ENCODE measurements at places on chromosomes 16 and 17. TPM values are rescaled to one million over a fixed set of nuclear protein-coding genes. Genes with fewer than 3 reads are reported as not detected.

- peaks cover 7% of the 10 kb centered on the region for H3K4me1 ChIP-seq
- peak; percentile 84 for DNase-seq
- peak overlapping the region; percentile 38 for H3K4me3 ChIP-seq
- no peaks in the 10 kb centered on the region for H3K36me3 ChIP-seq
- peak overlapping the region; percentile 17 for H3K27ac ChIP-seq
Measured at GRCh38 chr17:43530288-43531081, 15.7 kb downstream of the ETV4 start.

GRCh38 chr16:74221828-74222227 is 74.8 kb upstream of the PSMD7 start:
- no peak overlapping the region for H3K4me3 ChIP-seq
- no peaks in the 10 kb centered on the region for H3K4me1 ChIP-seq
- no peaks in the 10 kb centered on the region for H3K36me3 ChIP-seq
- DNase-seq: no peak
- H3K27ac ChIP-seq: no peak overlapping the region
- H3K27me3 ChIP-seq: peaks cover 5% of the 10 kb centered on the region

GRCh38 chr17:77769762-77770161 is 188.7 kb upstream of the TNRC6C start:
- no peak overlapping the region for H3K27ac ChIP-seq
- H3K27me3 ChIP-seq: peaks cover 13% of the 10 kb centered on the region
- DNase-seq: no peak
- H3K36me3 ChIP-seq: no peaks in the 10 kb centered on the region
- H3K4me1 ChIP-seq: peaks cover 10% of the 10 kb centered on the region
- H3K4me3 ChIP-seq: no peak overlapping the region

DNA sequence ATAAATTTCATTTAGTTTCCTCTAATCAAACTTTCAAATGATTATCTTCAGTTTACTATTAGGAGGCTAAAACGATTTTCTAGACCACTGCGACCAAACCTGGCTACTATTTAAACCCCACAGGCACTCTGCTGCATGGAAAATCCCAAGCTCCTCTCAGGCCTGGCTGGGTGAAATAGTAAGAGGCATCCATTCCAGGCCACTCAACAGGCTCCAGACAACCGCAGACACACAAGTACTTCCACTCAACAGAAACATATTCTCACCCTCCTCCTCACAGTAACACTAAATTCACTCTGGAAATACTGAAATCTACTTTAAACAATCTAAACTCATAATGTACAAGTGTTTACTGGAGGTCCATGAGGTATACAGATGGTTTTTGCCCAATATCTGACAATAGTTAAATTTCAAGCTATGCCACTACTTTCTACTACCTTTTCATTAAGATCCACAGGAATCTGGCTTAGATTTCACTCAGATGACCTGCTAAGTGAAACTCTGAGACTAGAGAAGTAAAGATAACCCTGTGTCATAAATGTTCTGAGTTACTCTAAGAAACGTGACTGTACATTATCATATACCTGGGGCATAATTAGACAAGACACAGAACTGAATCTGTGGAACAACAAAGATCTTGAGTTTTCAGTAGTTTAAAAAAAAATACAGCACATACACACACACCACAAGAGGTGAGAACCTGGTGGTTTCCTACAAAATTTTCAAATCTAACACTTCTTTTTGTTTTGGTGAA is 10.4 kb downstream of the VPS53 start:
- H3K4me1 ChIP-seq: peaks cover 2% of the 10 kb centered on the region
- no peak overlapping the region for H3K27ac ChIP-seq
- DNase-seq: no peak
- H3K36me3 ChIP-seq: no peaks in the 10 kb centered on the region
- H3K4me3 ChIP-seq: no peak overlapping the region

HOXB5 gene
- total RNA-seq: not detected

CEMP1 gene
- not detected for total RNA-seq

LDHD gene
- not detected for total RNA-seq

Measured in glutamatergic neuron (in vitro differentiated cells).